ENCODE measurements at places on chromosomes 5 and 9.

DNA sequence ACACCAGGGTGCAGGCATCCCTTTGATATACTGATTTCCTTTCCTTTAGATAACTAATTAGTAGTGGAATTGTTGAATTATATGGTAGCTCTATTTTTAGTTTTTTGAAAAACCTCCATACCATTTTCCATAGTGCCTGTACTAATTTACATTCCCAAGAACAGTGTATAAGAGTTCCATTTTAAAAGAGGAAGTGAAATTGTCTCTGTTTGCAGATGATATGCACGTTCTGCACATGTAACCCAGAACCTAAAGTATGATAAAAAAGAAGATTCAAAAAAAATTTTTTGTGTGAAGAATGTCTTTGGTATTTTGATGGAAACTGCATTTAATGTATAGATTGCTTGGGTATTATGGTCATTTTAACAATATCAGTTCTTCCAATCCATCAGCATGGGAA is 424.0 kb upstream of the CCNH start:
- DNase-seq: no peak

DNA sequence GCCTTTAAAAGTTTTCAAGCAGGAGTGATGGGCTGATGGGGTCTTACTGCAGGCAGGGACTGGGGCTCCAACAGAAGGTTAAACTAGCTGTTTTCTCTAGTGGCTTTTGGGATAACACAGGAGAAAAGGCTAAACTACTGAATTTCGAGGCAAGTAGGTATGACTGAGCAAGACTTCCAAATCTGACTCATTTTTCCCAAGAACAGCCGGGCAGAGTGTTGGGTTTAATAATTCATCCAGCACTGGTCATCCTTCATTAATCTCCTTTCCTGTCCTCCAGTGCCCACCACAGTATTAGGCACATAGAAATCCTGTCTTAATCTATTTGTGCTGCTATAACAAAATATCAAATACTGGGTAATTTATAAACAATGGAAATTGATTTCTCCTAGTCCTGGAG is 20.5 kb downstream of the MSX2 start:
- no peak for DNase-seq

GRCh38 chr9:97487107-97487506 is 14.4 kb upstream of the TMOD1 start:
- no peak for DNase-seq

DNA sequence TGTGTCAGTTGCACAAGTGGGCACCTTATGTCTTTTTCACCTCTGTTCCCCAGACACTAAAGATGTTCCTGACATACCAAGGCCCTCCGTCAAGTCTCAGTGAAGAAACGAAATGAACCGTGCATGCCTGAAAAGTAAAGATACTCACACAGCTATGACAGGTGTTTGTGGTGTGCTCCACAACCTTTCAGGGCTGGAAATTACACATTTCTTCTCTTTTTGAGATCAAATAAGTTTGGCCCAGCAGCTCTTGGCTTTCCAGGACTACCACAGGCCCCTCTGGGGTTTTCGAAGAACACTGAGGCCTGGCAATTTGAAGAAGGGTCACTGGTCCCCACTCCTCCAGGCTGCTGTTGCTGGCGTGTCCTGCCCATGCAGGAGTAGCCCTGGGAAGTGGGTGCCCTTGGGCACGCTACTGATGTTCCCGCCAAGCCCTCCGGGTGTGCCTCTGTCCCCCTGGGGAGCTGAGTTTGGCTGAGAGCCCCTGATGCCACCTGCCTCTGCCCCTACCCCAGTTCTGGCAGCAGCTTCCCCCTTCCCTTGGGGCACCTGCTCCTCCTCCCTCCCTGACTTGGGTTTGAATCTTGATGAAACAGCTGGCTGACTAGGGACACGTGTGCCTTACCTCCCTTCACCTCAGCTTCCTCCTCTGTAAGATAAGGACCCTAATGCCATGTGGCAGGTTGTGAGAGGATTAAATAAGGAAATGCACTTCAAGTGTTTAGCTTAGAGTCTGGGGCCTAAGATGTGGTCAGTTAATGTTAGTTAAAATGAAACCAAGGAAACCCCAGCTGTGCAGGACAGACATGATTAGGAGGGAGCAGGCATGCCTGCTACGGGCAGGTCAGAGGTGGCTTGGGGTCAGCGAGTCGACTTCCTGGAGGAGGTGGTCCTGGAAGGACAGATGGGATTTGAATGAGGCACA is 49.1 kb upstream of the GADD45G start:
- DNase-seq: no peak

DNA sequence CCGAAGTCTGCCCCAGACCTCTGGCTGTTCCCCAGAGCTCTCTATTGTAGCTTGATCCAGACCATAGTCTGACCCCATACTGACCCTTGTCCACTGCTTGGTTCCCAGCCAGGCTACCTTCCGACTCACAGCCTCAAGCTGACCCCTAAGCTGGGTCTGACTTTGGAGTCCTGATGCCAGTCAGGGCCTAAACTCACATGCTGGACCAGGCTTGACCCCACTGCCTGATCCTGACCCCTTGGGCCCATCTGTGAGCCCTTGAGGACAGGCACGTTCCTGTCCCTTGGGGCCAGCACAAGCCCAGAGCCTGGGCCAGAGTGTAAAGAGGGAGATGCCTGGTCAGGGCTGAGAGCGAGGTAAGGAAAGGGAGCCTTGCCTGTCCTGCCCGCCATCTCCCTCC is 32.7 kb upstream of the ENHO start:
- no peak for DNase-seq

DNA sequence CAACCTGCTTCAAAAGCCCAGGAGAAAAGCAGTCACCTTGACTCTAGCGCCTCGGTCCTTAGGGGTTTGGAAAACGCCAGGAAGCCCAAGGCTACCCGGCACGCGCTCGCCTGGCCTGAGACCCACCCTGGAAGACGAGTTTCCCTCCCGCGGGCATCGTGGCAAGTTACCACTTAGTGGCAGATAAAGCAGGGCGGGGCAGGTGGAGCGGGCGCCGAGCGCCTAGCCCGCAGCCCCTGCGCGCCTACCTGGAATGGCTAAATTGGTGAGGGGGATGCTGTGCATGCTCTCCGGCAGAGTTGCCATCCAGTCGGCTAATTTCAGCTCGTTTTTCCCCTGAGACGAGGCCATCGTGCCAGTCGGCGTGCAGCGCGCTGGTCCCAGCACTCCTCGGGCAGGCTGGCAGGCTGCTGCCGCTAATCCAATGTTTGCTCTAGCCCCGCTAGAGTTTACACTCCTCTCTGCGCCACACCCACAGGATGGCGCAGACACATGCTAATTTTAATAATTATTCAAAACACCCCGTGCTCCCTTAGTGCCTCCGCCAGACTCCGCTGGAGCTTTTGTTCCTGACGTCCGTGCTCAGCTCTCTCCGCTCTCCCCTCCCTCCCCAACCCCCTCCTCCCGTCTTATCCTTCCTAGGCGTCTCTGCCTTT is at the start of gene PLCXD3:
Gene PLCXD3, minus strand, starts transcription at position 426 of the 656 bp plus-strand sequence. Its CDS starts 75 bp downstream, at position 351.
- no peak for DNase-seq

DNA sequence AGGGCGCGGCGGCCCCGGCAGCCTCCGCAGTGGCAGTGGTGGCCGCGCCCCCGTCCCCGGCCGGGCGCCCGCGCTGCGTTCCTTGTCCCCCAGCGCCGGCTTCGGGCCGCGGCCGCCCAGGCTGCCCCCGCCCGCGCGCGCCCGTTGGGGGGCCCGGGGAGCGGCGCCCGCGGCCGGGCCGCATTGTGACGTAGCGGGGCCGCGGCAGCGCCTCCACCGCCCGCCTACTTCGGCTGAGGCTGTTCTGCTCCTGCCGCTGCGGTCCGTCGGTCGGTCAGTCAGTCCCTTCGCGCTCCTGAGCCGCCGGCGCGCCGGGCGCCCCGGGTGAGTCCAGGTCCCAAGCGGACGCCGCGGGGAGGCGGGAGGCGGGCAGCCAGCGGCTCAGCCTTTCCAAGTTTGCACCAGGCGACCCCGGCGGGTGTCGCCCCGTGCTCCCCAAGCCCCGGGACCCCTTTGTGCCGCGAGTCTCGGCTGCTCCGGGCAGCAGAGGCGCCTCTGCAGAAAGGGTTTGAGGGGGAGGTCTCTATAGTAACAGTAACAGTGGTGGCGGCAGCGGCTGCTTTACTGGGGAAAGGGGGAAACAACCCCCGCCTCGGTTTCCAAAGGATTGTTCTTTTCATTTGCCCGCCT is at the start of gene SNCAIP:
Gene SNCAIP, plus strand, starts transcription at position 277 of the 630 bp plus-strand sequence. CDS start 78,898 bp downstream, outside the sequence.
- DNase-seq: no peak

- DNase-seq: no peak
Observed at GRCh38 chr5:57246426-57246825, 72.6 kb downstream of the GPBP1 start.

Measured in activated gamma-delta T cell treated with anti-CD3 and anti-CD28 coated beads, Interleukin-2, amount 50 U/mL, for 16 hours (primary cell).